HL-60 (cell line): ENCODE measurements at places on chromosomes 12 and 14.

- no peak for DNase-seq
Measured at GRCh38 chr12:6828781-6829535, 751 bp downstream of the P3H3 start.

- peak; percentile 63 for DNase-seq
Measured at GRCh38 chr14:70879448-70879847, 27.8 kb upstream of the PCNX1 start.

DNA sequence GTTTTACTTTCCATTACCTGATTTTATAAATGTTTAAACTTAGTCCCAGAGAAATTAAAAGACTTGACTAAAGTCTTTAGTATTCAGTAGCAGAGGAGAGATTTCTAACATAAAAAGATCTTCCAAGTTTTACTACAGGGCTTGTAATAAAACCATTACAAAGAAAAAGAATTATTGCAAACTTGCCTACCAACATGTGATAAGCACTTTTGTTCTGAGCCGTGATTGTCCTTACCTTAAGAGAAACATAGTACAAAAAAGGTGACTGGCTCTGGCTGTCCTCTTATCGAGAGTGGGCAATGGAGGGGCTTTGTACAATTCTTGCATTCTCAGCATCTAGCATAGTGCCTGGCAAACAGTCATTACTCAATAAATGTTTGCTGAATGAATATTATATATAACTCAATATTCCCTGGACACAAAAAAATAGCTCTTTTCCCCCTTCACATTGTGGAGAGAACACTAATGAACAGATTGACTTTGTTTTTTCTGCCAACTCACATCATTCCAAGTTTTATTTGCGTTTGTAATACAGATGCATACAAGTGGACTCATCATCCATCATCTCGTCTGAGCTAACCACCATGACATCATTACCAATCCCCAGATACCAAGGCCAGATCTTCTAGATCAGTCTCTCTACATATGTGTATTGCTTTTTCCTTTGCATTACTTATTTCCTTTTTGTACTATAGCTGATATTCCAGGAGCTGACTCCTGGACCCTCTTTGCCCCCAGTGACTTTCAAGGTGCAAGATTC is 192.8 kb upstream of the EEA1 start:
- DNase-seq, result no peak

DNA sequence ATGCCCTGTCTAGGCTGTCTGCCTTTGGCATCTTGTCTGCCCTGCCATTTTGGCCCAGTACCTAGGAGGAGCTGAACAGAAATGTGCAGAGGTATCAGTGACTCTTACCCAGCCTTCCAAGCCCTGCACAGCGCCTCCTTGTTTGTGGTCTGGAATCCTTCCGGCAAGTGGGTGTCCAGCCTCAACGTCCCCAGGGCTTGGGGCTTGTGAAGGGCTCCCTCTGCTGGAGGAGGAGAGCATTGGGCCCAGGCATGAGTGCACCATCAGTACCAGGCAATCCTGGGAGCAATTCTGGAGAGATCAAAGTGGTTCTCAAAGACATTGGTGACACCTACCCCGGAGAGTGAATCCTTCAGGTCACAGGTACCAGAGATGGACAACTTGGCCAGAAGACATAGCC is 2.4 kb upstream of the TCL1B start:
- peak; percentile 3 for DNase-seq

- DNase-seq, result no peak
Measured at GRCh38 chr12:132535019-132535418, 45.1 kb downstream of the FBRSL1 start.

GRCh38 chr12:103801709-103802585 is 39.1 kb downstream of the NT5DC3 start:
- no peak for DNase-seq

DNA sequence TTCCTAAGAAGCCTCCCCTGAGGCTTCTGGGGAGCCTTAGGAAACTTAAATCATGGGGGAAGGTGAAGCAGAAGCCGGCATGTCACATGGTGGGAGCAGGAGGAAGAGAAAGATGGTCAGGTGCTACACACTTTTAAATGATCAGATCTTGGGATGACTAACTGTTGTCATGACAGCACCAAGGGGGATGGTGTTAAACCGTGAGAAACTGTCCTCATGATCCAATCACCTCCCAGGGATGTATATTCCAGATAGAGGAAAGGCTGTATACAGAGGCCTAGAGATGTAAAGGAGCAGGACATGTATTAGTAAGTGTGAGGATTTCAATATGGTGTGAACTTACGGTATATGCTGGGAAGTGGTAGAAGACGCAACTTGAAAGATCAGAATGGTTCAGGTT is 121.1 kb downstream of the CAND1 start:
- DNase-seq, result no peak

- DNase-seq, result no peak
Measured at GRCh38 chr14:52240623-52241022, 26.9 kb upstream of the PTGDR start.

DNA sequence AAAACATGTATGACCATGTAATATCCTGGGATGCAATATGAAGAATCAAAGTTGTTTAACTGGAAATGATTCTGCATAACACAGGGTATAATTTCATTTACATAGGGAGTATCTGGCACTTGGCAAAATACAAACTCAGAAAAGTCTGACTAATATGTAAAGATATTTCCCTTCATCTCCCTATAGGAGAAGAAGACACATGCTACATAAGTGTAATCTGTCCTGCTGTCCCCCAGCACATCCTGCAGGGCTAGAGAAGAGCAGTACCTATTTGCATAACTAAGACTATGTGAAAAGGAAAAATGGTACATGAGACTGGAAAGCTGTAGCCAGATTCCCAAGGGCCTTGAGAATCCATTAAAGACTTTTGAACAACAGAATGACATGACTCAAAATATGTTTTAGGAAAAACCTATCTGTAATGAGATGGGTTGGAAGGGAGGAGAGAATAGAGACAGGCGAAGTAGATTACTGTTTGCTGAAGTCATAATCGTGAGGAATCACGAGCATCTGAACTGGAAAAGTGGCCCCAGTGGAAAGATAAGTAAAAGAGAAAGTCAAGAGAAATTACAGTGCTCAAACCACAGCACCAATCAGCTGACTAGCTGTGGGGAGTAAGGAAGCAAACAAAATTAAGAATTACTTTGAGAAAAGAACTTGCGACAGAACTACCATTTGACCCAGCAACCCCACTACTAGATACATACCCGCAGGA is 155.1 kb upstream of the HMGA2 start:
- DNase-seq, result no peak

DNA sequence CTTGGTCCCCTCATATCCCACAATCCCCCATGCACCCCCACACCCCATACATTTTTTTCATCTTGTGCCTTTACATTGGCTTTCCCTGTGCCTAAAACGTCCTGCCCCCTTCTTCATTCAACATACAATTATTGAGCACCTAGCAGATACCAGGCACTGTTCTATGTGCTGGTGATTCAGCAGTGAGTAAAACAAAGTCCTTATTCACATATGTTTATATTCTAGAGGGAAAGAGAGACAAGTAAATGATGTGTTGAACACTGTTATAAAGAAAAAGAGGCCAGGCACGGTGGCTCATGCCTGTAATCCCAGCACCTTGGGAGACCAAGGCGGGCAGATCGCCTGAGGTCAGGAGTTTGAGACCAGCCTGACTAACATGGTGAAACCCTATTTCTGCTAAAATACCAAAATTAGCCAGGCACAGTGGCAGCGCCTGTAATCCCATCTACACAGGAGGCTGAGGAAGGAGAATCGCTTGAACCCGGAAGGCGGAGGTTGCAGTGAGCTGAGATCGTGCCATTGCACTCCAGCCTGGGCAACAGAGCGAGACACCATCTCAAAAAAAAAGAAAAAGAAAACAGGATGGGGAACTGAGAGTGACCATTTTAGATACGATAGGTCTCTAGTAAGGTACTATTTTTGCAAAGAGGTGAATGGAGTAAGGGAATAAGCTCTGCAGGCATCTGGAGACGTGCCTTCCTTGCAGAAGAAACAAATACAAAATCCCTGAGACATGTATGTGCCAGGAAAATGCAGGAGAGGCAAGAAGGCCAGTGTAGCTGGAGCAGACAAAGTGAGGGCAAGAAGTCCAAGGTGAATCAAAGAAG is 12.2 kb downstream of the SLC7A7 start:
- no peak for DNase-seq

DNA sequence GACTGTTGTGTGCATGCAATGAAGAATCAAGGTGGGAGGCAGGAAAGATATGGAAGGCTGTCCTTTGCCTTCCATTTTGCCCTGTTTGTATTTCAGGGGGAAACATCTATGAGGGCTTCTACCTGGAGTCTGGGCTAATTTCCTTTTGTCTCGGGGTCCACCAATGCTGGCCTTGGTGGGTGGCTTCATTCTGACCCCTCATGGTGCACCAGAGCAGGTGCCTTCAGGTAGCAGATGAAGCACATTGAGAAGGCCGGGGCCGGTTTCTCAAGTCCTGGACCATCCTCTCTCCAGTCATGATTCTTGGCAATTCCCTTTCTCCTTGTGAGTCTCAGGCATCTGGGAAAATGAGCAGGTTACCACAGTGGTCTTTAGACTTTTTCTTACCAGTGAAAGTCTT is 47.2 kb downstream of the RPH3A start:
- DNase-seq, result no peak

DNA sequence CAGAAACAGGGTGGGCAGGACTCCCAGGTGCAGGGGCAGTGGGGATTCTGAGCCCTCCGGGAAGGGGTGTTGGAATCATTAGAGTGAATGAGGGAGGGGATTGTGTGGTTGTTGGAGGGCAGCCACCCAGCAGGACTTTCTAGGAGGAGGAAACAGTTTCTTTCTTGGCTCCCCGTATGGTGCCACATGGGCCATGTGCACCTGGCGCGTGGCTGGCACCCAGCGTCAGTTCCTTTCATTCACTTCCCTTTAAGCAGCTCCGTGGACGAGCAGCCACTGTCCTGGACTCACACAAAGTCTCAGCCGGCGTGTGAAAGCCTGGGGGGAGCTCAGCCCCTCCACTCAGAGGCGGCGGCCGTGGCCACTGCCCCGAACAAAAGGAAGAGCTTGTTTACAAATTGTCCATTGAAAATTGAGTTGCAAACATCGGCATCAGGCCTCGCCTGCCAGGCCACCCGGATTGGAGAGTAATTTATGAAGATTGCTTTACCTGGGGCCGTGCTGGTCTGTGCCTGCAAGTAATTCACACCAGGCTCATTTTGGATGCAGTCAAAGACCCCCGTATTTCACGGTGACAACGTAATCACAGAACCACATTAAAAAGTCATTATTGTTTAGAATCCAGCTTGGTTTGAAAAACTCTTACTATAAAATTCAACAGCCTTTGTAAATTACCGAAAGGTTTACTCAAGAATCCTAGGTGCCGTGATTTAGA is 101.7 kb upstream of the C14orf180 start:
- no peak for DNase-seq

GRCh38 chr14:27608377-27608776 is 1010.5 kb upstream of the NOVA1 start:
- DNase-seq, result no peak

DNA sequence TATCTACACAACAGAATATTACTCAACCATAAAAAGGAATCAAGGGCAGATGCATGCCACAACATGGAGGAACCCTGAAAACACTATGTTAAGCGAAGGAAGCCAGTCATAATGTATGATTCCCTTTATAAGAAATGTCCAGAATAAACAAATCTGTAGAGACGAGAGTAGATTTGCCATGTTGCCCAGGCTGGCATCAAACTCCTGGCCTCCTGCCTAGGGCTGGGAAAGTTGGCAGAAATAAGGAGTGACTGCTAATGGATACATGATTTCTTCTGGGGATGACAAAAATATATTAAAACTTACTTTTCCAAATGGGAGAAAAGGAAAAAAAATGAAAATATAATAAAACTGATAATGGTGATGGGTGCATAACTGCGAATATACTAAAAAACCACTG is 10.9 kb downstream of the CLIP1 start:
- no peak for DNase-seq

DNA sequence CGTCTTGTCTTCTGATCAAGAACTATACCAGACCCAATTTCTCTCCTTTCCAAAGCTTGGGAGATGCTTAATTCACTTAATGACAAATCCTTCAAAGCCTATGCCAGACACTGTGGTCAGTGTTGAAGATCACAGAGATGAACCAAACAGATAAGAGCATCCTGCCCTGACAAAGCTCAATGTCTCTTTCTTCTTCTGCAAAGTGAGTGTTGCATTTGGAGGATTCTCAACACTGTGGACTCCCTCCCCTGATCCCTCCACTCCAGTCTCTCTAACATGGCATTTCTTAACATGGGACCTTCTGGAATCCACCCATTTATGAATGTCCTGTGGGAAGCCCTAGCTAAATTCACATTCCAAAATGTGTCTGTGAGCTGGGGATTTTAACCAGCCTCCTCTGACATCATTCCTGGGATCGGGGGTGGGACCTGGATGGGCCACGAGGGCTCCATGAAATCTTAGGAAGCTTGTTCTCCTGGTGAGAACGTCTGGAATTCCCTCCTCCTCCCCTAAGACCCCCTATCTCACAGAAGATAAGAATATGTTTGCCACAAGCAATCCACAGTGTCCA is 20.3 kb downstream of the SYNE3 start:
- DNase-seq, result no peak

DNA sequence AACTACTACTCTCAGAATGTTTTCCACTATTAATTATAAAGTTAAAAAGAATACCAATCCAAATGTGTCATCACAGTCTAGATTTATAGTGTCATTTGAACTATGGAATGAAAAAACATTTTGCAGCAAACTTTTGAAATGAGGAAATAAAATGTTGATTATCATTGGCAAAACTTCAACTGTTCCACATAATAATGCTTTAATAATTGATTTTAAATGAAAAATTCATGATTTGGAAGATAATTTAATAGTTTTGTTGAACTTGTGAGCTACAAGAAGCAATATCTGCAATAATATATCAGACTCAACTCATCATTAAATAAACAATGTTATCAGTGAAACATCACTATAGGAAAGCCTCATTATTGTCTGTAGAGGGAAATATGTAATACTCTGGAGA is 48.2 kb upstream of the DCN start:
- no peak for DNase-seq

DNA sequence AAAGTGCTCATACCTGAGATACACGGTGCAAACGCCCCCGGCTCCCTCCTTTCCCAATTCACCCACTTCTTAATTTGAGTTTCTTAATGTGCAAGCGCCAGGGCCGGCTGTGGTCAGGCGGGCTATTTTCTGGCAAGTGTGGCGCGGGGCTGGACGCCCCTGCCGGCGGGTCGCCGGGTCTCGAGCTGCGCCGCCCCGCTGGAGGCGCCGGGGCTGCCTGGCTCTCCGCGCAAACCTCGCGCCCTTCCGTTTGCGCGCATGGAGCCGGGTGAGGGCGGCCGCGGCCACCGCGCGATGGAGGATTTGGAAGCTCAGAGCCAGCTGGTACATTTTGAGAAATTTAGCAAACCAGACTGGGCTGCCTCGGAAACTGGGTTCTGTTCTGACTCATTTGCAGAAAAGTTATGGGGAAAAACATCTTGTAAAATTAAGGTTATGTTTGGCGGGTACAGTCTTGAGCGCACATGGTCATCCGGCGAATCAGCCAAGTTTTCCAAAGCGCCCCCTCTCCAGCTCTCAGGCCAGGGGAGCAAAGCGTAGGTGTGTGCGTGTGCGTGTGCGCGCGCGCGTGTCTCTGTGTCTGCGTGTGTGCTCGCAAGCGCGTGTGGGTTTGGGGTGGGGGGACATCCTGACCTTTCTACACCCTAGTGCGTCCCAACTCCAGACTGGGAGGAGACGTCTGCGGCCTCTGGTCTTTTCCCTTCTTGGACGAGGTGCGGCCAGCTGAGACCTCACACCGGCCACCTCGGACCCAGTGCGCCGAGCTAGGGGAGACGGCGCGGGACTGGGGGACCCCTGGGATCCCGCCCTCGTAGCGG is 6.5 kb upstream of the OTX2 start:
- DNase-seq, result no peak
